ENCODE measurements at places on chromosomes 7 and 10.

GRCh38 chr7:108283252-108283651, 153.1 kb upstream of the LAMB4 start:
- no peak for DNase-seq

- no peak for DNase-seq
Measured at GRCh38 chr7:137879357-137880158, 32.8 kb upstream of the DGKI start.

- no peak for DNase-seq
Measured at GRCh38 chr7:116101704-116102103, 71.1 kb upstream of the TFEC start.

DNA sequence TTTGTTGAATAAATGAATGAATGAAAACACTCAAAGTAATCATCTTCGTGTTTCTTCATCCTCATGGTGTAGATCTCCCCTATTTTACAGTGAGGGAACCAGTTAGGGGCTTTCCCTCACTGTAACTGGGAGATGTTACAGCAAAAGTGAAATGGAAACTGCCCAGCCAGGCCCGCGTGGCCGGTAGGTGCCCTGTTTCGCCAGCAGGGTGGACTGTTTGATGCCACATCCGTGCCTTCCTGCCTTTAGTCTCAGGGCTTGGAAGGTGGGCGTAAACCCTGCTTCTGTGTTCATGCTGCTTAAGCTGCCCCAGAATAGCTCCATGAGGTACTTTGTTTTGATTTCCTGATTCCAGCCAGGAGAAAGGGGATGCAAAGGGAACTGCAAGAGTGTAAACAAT, 268.8 kb downstream of the PLXNA4 start:
- no peak for DNase-seq

DNA sequence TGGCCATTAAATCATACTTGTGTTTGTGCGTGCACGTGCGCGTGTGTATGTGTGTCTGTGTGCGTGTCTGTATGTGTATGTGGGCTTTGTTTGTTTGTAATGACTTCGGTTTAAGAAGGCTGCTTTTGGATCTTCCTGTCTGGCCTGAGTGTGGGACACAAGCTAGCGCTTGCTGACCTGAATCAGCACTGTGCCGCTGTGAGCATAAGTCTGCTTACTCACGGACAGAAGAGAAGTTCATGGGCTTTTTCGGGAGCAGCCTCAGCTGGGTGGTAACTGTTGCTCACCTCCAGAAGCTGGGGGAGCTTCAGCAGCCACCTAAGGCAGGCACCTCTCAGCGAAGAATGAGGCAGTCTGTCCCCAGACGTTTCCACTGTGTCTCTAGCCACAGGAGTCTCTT, 56.1 kb upstream of the TRUB1 start:
- DNase-seq: no peak

GRCh38 chr7:150351587-150352194, 10.3 kb upstream of the RARRES2 start:
- no peak for DNase-seq

- DNase-seq: no peak
Measured at GRCh38 chr10:14499601-14499904, 168.8 kb upstream of the FRMD4A start.

GRCh38 chr7:152871678-152872060, 112.1 kb downstream of the ACTR3B start:
- no peak for DNase-seq

GRCh38 chr10:31759124-31759798, 169.4 kb downstream of the ARHGAP12 start:
- peak; percentile 64 for DNase-seq

DNA sequence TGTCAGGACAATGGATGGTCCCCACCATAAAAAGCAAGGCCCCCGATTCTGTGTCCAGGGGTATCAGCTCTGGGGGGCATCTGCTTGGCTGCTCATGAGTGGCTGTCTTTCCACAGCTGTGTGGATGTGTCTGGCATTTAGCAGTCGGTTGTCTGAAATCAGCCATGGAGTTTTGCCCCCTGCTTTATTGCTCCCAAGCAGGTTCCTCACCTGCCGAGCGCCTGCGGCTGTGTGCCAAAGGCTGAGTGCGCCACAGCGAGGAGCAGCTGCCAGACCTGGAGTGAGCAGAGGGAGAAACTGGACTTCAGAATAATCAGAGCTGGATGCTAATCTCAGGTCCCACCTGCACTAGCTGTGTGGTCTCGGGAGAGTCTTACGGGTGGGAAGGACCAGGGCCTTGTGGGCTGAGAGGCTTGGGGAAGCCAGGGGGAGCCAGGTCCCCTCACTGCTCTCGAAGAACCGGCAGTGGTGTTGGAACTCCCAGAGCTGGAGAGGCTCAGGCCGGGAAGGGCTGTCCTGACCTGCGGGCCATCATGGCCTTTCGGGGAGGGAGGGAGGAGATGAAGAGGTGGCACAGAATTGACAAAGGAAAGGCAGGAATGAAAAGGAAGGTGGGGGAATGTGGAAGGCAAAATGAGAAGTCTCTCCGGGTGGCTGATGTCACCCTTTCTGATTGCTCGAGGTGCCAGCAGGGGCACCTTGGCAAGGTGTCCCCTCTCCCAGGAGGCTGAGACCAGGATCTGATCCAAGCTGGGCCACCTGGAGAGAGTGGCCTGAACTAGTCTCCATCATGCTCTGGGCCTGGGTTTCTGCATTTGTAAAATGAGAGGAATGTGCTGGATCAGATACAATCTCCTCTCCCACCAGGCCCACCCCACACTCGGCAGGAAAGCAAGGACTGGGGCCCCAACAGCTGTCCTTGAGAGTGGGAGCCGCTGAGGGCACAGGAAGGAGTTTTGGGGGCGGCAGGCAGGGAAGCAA, 30.2 kb upstream of the LEP start:
- DNase-seq: no peak

DNA sequence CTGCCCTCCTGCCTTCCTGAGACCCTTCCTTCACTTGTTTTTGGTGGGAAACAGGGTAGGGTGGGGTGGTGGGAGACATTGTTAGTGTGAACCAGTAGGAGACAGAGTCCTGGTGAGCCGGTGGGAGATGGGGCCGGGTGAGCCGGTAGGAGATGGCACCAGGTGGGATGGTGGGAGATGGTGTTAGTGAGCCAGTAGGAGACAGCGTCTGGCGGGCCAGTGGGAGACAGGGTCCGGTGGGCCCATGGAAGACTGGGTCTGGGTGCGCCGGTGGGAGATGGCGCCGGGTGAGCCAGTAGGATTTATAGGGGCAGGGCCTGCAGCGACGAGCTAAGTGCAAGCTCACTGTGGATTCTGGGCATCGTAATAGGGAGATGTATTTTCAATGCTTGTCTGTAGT, 116.8 kb downstream of the TRRAP start:
- DNase-seq: no peak

DNA sequence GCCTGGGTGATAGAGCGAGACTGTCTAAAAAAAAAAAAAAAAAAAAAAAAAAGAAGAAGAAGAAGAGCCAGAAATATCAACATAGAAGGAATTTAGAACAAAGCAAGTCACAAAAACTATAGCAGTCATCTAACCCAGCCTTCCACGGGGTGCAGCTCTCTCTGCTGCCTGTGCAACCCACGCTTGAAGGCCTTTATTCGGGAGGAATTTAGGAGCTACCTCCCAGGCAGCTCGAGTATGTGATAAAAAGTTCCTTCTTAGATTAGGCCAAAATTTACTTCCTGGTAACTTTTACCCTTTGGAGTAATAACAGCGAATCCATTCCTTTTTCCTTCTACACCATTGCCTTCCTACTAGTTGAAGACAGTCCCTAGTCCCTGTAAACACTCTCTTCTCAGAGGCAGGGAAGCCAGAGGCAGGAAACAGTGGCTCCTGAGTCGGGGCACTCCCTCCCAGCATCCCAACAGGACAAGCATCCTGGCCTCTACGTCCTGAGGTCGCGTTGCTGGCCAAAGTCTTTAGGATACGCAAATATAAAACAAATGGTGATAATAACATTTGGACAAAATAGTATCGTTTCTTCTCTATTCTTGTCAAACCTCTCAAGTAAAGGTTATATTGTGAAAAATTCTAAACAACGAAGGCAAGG, 109.3 kb upstream of the KMT2C start:
- no peak for DNase-seq

DNA sequence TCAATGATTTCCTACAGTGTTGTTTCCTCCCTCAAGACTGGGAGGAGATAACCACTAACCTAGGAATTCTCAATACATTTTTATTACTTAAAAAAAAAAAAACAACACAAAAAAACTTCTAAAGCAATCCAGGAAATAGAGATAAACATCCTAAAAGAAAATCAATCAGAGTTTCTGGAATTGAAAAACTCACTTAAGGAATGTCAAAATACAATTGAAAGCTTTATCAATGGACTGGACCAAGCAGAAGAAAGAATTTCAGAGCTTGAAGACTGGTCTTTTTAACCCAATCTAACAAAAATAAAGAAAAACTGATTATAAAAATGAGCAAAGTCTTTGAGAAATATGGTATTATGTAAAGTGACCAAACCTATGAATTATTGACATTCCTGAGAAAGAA, 394.1 kb downstream of the XPNPEP1 start:
- no peak for DNase-seq

GRCh38 chr7:66557214-66558200, 71.2 kb upstream of the KCTD7 start:
- peak; percentile 77 for DNase-seq

GRCh38 chr10:78196964-78197363, 163.3 kb downstream of the RPS24 start:
- DNase-seq: no peak

- no peak for DNase-seq
Measured at GRCh38 chr10:66627156-66627555, 298.7 kb upstream of the LRRTM3 start.

DNA sequence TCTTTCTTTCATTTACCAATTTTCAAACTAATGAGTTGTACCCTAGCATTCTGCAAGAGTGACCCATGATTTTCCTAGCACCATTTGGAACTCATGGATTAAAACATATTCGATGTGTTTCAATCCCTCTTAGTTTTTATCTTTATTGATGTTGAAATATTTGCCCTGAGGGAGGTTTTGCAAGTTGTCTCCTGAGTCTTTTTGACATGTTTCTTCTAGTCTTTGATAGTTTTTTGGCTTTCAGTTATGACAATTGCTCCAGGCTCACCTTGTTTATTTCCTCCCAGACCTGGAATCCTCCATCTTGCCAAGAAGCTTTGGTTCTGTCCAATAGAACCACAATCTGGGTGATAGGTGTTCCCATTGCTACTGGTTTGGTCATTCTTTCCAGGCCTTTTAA, 327.8 kb downstream of the WDR11 start:
- no peak for DNase-seq

DNA sequence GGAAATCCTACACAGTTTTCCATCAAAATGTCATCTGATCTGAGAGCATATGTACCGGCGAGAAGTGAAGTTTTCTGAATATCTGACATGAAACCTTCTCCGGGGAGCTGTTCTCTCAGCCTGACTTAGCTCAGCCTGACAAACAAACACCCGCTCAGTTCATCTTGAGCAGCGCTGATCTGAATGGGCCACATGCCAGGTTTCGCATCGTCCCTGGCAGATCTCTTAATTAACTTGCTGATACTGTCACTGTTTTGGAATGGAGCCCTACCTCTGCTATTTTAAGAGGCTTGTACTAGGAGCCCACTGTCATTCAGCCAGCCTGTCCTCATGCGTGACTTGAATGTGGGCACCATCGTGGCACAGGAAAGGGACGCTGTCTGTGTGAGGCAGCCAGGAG, 109.2 kb downstream of the STRA8 start:
- no peak for DNase-seq

GRCh38 chr7:45570797-45571196, 3.4 kb upstream of the ADCY1 start:
- DNase-seq: no peak

DNA sequence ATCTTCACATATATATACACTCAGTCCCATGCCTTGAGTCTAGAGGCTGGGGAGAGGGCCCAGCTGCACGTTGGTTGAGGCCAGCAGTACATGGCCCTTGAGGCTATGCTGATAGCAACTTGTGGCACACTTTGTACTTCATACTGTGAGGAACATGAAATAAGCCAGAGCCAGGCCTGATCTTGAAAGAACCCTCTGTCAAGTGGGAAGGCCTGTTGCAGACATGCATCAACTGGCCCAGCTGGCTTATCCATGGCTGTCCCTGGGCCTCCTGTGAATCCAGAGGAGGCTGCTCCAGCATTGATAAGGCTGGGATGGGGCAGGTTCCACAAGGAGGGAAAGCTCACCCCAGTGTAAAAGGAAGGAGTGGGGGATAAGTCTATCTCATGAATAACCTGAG, 140.4 kb downstream of the NRF1 start:
- DNase-seq: no peak

- DNase-seq: no peak
Measured at GRCh38 chr10:1171586-1171985, 115.4 kb downstream of the WDR37 start.

GRCh38 chr10:90916392-90917237, 4.3 kb downstream of the ANKRD1 start:
- no peak for DNase-seq

DNA sequence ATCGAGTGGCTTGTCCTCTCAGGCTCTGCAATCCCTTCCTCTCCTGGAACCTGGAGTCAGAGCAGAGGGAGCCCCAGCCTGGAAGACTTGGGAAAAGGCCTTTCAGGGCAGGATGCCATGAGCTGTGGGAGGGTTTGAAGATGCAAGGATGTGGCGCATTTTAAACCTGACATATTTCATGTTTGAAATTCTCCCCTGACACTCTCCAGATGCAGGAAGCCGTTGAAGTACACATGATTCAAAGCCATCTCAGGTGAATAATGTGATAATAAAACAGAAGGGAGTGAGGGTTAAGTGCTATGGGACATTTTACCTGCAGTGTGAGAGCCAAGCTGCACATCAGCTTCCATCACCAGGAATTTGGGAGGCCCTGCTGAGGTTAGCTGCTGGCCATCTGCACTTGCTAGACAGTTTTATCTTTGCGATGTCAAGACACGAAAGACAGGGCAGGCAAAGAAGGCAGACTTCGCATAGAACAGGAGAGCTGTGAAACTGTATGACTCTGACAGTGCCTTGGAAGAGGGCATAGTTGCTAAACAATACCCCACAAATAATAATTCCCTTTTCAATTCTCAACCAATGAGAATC, 159.1 kb upstream of the GDF10 start:
- no peak for DNase-seq

DNA sequence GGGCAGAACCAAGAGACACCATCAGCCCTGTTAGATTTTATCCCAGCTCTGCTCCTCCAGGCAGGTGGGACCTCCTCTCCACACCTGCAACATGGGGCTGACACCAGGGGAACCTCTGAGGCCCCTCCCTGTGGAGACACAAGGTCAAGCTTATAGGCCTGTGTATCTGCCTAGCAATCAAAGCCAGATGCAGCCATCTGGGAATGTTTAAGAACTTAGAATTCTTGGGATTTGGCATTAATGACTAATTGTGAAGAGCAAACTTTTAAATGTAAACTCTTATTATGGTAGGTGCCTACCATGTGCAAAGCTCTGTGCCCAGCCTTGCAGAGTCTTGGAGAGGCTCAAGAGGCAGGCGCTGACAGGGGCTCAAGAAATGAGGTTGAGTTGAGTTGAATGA, 52.1 kb downstream of the TBATA start:
- DNase-seq: no peak

- DNase-seq: no peak
Measured at GRCh38 chr7:52119537-52119936, 802.9 kb upstream of the COBL start.

DNA sequence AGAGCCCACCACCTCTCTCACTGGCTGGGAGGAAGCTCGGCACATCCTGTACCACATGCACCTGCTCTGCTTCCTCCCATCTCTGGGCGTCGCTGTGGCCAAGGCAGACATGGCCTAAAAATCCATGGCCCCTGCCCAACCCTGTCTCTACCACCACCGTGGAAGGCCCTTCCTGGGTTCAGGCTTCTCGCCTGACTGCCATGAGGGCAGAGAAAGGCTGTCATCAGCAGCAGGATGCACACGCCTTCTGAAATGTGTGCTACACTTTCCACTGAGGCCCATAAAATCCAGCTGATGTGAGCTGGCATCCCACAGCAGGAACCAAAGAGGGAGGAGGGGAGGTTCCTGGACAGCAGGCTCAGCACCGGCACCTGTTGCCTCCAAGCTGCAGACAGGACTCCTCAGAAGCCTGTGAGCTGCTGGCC, 93.4 kb downstream of the PTPRN2 start:
- no peak for DNase-seq
